NCI-H446 (cell line): ENCODE measurements at places on chromosomes 11 and 22.

- DNase-seq = peak; percentile 36
Measured at GRCh38 chr11:75896843-75897419, 81.9 kb downstream of the UVRAG start.

GRCh38 chr22:46091277-46091977, 58.9 kb upstream of the PPARA start:
- no peak for DNase-seq

GRCh38 chr22:36678477-36678876, 25.1 kb downstream of the CACNG2 start:
- DNase-seq = no peak

- no peak for DNase-seq
Measured at GRCh38 chr11:90532125-90532524, 309.3 kb upstream of the CHORDC1 start.

- DNase-seq = no peak
Measured at GRCh38 chr11:123344790-123345357, 85.2 kb upstream of the GRAMD1B start.

GRCh38 chr11:100618914-100619313, 68.2 kb upstream of the ARHGAP42 start:
- no peak for DNase-seq

DNA sequence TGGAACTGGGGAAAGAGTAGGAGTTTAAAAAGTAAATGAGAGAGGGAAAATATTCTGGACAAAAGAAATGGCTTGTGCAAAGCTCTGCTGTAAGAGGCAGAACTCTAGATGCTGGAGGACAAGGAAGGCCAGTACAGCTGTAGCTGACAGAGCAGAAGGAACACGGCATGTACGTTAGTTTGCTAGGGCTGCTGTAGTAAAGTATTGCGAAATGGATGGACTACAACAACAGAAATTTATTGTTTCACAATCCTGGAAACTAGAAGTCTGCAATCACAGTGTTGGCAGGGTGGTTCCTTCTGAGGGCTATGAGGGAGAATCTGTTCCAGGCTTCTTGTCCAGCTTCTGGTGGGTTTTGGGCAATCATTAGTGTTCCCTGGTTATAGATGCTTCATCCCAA, 454.4 kb downstream of the NTM start:
- no peak for DNase-seq

DNA sequence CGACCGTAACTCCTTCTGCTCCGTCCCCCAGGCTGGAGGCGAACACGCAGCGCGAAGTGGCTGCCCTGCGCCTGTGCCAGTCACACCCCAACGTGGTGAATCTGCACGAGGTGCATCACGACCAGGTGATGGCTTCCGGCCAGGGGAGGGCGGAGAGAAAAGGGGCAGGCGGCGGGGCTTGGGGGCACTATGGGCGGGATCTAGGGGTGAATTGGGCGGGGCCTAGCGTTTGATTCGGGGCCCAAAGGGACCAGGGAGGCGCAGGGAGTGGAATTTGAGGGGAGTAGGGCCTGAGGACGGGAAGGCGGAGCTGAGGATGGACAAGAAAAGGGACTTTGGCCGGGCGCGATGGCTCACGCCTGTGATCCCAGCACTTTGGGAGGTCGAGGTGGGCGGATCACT, 9.7 kb downstream of the RPS6KA4 start:
- DNase-seq = no peak

- no peak for DNase-seq
Measured at GRCh38 chr11:30395751-30396150, 72.8 kb downstream of the ARL14EP start.

DNA sequence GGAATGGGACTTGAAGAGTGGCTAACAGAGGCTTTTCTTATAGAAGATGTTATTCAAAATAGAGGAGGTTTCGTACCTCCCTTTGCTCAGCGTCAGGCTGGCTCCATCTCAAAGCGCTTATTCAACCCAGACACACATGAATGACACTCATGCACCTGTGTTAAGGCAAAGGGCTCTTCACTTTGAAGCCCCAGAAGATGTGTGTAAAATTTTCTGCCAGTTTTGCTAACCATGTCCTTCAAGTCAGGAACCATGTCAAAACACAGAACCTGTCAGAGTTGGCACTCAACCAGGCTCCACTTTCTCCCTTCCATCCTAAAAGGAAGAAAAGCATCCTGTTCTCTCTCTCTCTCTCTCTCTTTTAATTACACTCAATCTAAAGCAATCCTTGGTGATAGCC, 352.8 kb upstream of the NARS2 start:
- DNase-seq = no peak

DNA sequence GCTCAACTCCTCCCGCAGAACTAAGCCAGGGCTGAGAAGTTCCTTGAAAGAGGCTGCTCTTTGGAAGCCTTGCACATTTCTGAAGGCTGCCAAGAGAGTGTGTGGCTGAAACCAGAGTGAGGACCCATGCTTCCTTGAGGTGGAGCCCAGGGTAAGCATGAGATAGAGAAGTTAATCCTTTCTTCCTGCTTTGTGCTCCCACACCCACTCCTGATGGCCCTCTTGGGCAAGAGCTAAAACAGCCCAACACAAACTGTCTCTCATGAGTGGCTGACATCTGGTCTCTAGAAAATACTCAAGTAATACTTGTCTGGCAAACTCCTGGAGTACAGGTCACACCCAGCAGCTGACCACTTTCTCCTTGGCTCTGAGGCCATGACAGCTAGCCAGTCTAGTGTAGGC, 523.7 kb downstream of the INSC start:
- no peak for DNase-seq

GRCh38 chr22:29726106-29726505, 6.3 kb downstream of the CABP7 start:
- DNase-seq = no peak

GRCh38 chr11:12224537-12224893, 114.1 kb downstream of the MICAL2 start:
- peak; percentile 62 for DNase-seq

GRCh38 chr22:20284471-20285086, 16.5 kb upstream of the RTN4R start:
- DNase-seq = no peak

DNA sequence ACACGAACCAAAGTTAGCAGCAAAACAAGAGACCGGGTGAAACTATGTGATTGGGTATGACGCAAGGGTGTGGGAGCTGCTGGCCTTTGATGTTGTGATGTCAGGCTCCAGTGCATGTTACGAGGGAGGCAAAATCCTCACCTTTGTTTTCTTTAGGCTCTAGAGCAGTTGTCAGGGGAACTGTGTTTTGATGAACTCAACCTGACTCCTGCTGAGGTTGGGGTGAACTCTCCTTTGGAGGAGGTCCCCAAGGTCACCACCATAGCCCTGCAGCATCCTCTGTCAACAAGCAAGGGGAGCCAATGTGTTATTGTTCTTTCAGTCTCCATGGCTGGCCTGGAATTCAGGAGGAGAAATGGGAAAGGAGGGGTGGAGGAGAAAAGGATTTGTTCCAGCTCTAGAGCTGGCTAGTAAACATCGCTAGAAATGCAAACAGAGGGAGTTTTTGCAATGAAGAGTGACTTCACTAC, 33.8 kb downstream of the RASSF10 start:
- DNase-seq = no peak

DNA sequence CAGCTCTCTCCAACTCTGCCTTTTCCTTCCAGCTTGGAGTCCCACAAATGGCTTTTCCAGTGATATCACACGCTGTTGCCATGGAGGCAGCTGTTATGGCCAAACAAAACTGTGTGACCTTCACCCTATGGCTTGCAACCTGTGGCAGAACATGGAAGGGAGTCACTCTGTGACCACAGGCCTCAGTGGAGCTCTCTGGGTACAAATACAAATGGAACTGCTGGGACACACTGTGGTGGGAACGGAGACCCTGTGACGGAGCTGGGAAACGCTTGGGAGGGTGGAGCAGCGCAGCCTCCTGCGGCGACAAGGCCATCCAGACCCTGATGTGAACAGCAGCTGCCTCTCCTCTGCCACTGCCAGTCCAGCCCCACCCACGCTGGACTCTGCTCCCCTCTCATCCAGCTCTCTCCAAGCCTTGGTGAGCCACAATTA, 162.5 kb downstream of the ETS1 start:
- DNase-seq = no peak

GRCh38 chr11:86923999-86924766, 31.0 kb downstream of the FZD4 start:
- DNase-seq = peak; percentile 26

- DNase-seq = no peak
Measured at GRCh38 chr11:112507281-112507680, 246.6 kb upstream of the PLET1 start.

GRCh38 chr11:67261946-67262681, 4.2 kb upstream of the GRK2 start:
- no peak for DNase-seq

DNA sequence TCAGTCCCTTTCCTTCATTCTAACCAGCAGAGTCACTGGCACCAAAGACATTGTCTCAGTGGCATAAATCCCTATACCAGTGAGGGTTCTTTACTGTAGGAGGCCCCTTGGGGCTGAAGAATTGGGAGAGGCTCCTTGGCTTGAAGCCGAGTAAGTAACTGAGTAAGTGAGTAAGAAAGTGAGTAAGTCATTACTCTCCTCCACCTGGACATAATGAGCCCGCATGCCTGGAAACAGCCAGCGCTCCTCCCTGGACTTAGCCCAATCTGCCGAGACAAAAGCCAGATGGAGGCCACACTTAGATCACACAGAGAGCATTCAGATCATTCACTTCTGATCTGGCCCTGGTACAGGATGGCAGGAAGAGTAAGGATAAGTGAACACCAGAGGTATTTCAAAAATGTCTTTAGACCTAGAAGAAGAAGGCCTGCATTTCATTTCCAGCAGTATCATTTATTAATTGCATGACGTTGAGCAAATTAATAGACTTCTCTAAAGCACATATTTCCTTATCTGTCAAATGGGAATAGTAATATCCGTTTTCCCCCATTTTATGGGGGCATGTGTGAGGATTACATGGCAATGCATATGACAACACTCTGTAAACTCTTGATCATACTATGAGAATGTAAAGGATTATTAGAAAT, 8.2 kb upstream of the MICAL3 start:
- no peak for DNase-seq

GRCh38 chr11:116703421-116703820, 69.4 kb downstream of the BUD13 start:
- DNase-seq = no peak

DNA sequence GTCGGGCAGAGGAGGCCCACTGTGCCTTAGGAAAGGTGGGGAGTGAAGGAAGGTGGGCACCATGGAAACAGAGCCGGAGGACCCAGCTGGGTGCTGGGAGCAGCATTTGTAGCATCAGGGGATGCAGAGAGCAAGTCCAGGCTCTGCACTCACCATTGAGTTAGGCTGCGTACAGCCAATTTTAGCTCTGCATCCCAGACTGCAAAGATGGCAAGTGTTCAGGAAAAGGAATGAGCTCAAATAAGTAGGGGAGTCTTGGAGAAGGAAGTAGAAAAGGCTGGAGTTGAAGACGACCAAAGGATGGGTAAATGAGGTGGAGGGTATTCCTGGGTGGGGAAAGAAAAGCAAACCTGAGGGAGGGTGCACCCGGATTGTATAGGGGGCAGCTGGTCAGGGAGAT, 31.6 kb upstream of the ETS1 start:
- DNase-seq = no peak

DNA sequence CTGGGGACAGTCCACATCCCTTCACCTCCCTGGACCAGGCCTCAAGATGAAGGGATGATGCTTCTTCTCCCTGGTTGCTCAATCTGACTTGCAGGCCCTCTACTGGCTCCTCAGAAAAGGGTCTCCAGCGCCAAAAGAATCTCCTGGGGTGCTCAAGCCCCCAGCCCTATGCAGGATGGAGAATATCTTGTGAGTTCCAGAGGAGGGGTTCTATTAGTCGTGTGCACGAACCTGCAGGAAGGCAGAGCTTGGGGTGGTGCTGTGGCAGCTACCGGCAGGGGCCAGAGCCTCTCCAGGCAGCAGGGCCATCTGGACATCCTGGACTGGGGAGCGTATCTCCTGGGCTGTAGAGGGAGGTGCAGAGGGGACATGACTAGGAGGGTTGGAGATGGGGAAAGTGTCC, 1339.5 kb downstream of the BRD1 start:
- DNase-seq = no peak

DNA sequence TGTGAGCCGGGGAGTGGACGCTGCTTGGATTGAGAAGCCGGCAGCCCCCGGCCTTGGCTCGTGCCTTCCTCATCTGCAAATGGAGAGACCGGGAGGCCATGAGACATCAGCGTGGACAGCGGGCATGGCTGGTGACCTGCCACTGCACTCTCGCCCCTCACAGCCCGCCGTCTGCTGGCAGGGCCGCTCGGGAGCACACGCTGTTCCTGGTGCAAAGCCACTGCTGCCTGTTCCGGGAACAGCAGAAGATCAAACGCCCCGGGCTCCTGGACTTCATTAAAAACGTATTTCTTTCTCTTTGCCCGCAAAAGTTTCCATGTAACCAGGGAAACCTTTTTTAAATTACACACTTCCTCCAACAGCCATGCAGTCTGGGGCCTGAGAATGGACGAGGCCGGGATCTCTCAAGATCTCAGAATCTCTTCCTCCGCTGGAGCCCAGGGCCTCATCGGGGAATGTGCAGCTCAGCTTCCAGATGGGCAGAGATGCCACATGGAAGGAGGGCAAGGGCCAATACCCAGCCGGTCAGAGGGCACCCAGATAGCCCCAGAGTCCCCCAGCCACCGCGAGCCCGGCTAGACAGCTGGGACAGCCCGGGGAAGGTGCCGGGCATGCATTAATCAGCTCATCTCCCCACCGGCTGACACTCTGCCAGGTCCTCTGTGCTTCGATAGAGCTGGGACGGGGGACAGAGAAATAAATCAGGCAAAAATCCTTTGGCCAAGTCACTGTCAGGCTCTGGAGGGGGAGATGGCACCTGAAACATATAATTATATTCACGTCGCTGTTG, 62.8 kb upstream of the PRR5 start:
- no peak for DNase-seq

GRCh38 chr22:43272301-43272700, 70.9 kb downstream of the SCUBE1 start:
- DNase-seq = no peak

GRCh38 chr22:22408731-22409696, 99.5 kb downstream of the ZNF280B start:
- DNase-seq = peak; percentile 37

GRCh38 chr22:49251371-49251770, 576.3 kb downstream of the BRD1 start:
- no peak for DNase-seq

DNA sequence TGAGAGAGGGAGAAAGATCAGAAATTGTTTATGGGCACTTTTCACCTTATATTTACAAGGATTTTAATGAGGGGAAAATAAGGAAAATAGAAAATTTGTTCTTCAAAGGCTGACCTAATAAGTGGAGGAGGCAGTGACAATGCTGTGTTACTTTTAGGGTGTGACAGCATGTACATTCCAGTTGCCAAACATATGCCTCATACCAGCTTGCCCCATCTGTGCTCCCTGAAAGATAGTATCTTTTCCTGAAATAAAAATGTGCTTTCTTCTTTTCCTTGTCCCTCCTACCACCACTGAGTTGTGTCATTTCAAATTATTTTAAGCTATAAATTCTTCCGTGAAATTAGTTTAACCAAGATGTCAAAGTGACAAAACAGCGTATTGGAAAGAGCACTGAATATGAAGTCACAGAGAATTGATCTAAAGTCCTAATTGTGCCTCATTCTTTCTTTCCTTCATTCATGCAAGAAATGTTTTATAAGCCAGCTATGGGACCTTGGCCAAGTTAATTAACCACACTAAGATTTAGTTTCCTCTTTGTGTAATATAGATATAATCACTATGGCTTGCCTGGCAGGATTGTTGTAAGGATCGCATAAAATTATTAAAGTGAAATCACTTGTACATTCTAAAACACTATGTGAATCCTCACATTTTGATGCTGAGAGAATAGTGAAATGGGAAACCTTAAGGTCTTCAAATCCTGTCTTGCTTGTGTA, 1307.5 kb upstream of the TENM4 start:
- peak; percentile 11 for DNase-seq

GRCh38 chr11:94400050-94400449, 1.2 kb downstream of the GPR83 start:
- DNase-seq = no peak

- DNase-seq = peak; percentile 18
Measured at GRCh38 chr11:106917973-106918372, 100.3 kb downstream of the GUCY1A2 start.
